ENCODE measurements at places on chromosomes 5 and 9.

GRCh38 chr9:29203244-29203930 lies 1630.1 kb upstream of the C9orf72 start:
- DNase-seq = no peak

GRCh38 chr9:27429917-27430316 lies 94.2 kb upstream of the IFNK start:
- DNase-seq = no peak

DNA sequence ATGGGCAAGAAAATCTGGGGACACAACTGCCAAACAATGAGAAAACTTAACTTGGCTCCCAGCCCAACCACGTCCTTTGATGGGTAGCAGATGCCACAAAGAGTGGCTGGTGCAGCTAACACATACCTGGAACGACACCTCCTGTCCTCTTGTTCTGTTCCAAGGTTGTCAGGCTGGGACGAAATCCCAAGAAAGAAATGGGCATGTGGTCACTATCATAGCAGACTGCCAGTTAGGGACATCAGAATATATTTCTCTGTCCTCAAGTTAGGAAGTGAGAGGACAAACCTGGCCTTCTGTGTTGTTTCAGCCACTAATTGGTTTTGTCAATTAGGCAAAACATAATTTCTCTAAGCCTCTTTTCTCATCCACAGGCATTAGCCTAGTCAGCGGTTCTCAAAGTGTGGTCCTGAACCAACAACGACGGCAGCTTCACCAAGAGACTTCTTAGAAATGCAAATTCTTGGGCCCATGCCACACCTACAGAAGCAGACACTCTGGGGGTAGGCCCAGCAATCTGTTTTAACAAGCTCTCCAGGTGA lies 63.4 kb downstream of the RAPGEF1 start:
- no peak for DNase-seq

GRCh38 chr9:86304236-86304730 lies 21.9 kb upstream of the ISCA1 start:
- DNase-seq = no peak

DNA sequence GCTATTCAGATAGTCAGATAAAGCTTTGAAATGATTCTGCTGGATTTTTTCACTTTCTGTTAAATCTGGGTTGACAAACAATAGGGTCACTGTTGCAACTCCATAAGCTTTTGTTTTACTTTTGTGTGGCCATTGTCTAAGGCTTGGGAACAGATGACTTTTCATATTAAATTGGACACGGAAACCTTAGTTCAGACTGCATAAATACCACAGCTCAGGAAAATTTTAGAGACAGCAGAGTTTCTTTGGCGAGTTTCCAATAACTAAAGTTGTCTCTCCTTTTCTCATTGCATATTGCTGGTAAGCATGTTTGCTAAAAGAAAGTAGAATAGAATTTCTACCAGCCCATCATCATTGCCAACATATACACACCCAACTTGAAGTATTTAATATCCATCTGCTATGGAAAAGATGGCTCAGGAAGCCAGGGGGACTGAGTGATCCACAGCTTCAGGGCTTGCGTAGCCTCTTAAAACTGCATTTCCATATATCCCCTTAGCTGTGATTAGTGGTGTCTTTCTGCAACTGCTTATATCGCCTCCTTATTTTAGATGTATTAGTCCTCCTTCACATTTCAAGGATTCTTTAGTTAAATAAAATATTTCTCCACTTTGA lies 168.2 kb downstream of the ARHGAP26 start:
- no peak for DNase-seq

DNA sequence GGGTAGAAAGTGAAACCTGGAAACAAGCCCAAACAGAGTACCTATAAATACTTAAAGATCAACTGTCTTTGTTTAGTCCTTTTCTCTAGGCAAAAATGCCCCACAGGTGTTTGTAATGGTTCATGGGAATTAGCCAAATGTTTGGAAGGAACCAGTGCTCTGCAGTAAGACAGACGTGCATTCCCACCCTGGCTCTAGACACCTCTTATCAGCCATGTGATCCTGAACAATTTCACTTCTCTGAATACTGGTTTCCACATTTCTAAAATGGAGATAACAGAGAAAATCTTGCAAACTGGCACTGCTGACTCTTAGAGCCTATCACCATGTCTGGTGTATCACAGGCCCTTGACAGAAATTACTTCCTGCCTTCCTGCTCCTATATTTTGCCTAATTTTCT lies 30.0 kb downstream of the GLIS3 start:
- no peak for DNase-seq

GRCh38 chr5:151674626-151675610 lies 11.8 kb downstream of the SPARC start:
- DNase-seq = peak; percentile 7

DNA sequence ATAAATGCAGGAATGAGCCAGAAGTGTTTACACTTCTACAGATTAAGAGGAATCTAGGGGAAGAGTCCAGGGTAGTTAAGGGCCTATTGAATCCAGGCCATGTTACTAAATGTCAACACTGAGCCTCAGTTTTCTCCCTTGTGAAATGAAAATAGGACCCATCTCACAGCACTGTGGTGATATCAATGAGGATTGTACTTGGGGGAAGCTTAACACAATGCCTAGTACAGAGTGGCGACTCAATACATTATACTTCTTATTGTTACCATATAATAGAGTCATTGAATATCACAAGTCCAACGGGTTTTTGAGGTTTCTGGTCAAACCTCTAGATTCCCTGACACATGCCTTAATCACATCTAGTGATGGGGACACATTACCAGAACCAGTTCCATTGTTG lies 4.6 kb downstream of the TRUB2 start:
- no peak for DNase-seq

GRCh38 chr9:79674052-79674777 lies 102.5 kb downstream of the TLE4 start:
- DNase-seq = no peak

- no peak for DNase-seq
These were observed 198.9 kb downstream of the TSSK1B start for GRCh38 chr5:113235884-113236283.

- peak; percentile 57 for DNase-seq
These were observed 32.5 kb upstream of the OR2K2 start for GRCh38 chr9:111362526-111362925.

- DNase-seq = no peak
These were observed 118.2 kb downstream of the MED27 start for GRCh38 chr9:131961496-131961880.

- DNase-seq = no peak
These were observed 21.4 kb upstream of the PHF19 start for GRCh38 chr9:120898396-120898795.

GRCh38 chr5:177358370-177358819 lies 671 bp downstream of the RGS14 start:
- no peak for DNase-seq

- no peak for DNase-seq
These were observed 14.3 kb downstream of the FBXO38 start for GRCh38 chr5:148397968-148398595.

DNA sequence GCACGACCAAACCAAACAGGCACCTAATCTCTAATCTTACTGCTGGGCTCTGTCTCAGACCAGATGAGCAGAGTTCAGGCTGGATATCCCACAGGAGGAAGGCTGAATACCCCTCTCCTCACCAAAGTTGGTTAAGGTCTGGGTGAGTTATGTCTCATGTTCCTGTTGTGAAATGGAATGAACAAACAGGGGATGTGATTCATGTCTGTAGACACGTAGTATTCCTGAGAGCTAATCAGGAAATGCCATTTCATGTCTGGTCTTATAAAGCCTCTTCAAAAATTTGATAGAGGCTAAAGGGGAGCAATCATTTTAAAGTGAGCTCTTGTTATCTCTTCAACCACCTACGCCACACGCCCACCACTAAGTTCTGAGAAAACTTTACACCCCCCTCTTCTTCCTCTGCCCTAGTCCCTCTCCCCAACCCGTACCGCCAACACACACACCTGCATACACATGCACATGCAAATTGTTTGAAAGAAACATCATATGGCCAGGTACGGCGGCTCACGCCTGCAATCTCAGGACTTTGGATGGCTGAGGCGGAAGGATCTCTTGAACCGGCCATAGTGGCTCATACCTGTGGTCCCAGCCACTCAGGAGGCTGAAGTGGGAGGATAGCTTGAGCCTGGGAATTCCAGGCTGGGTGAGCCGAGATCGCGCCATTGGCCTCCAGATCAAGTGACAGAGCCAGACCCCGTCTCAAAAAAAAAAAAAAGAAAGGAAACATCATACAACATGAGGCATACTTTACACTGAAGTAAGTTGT lies 69.8 kb upstream of the RAI14 start:
- peak; percentile 93 for DNase-seq

DNA sequence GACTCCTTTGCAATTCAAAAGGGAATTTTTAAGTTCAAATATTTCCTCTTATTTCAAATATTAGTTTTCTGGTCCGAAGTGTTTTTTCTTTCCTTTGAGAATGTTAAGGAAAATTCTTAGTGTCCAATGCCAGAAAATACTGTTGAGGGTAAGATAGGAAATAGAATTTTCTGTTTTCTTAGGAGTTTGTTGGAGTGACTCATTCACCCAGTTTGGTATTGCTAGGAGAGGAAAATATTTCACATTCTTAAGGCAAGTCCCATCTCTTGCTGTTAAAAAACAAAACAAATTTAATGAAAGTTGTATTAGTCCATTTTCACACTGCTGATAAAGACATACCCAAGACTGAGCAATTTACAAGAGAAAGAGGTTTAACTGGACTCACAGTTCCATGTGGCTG lies 349.2 kb upstream of the ADAMTSL1 start:
- DNase-seq = peak; percentile 56

DNA sequence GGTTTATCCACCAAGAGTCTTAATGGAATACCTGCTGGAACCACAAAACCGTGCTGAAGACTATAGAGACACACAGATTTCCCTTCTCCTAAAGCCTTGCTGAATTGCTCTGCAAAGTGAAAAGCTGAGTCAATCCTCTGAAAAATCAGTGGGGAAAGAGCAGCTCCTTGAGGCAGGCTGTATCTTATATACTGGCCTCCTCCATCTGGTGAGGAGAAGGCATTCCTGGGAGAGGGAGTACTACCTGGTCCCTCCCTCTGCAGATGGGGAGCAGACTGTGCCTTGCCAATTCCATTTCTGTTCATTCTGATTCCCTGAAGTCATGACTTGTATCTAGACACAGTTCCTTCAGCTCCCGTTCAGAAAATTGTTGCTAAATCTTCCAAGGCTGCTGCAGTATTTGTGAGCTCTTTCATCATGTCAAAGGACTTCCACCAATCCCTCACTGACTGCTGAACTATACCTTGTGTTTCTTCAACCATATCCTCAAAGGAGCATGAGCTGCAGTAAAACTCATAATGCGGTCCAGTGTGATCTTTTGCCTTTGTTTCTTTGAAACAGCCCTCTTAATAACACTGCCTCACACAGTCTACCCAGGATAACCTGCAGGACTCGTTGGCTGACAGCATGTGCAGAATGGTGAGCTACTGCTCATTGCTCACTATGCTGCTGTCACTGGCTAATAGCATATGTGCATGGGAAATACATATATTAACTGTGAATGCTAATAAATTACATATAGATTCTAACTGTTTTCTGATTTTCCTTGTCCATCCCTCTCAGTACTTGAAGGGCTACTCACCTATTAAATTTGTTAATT lies 84.5 kb downstream of the FOXD1 start:
- peak; percentile 79 for DNase-seq

DNA sequence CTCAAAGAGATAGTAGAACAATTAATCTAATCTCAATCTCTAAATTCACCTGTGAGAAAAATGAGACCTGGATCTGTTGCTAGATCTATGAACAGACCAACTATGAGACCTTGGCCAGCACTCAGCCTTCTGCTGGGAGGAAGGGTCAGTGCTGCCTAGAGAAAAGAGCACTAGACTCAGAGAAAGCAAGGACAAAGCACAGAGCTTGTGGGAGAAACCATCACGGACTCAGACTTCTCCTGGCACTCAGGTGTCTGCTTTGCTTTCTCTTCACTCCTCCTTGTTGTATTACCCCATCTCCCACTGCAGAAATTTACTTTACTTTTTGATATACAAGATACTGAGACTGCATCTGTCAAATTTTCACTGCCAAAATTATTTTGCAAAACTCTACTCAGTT lies 890.0 kb upstream of the NUDT12 start:
- no peak for DNase-seq

- DNase-seq = no peak
These were observed 7.9 kb downstream of the TLE4 start for GRCh38 chr9:79579624-79580023.

GRCh38 chr9:79962836-79963235 lies 391.1 kb downstream of the TLE4 start:
- DNase-seq = no peak

DNA sequence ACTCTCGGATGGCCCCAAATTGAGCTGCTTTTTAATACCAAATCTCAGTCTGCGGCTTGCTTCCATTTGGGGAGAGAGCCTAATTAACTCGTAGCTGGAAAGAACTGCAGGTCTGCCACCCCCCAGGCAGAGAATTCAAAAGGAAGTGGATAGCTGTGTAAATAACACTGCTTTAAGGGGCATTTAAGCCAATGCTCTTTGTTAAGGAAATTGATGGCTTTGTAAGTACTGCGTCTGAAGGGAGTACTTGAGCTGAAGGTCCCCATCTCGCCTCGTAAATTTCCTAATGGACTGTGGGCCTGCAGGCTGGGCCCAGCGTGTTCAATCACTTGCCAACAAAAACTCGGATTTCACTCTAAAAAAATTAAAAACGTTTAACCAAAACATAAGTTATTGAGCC lies 132.7 kb downstream of the PAPPA start:
- DNase-seq = no peak

GRCh38 chr5:107545486-107545885 lies 125.3 kb downstream of the EFNA5 start:
- DNase-seq = no peak

GRCh38 chr5:82512025-82512424 lies 233.9 kb upstream of the RPS23 start:
- no peak for DNase-seq

- DNase-seq = no peak
These were observed 175.2 kb downstream of the PSAT1 start for GRCh38 chr9:78472111-78472510.

DNA sequence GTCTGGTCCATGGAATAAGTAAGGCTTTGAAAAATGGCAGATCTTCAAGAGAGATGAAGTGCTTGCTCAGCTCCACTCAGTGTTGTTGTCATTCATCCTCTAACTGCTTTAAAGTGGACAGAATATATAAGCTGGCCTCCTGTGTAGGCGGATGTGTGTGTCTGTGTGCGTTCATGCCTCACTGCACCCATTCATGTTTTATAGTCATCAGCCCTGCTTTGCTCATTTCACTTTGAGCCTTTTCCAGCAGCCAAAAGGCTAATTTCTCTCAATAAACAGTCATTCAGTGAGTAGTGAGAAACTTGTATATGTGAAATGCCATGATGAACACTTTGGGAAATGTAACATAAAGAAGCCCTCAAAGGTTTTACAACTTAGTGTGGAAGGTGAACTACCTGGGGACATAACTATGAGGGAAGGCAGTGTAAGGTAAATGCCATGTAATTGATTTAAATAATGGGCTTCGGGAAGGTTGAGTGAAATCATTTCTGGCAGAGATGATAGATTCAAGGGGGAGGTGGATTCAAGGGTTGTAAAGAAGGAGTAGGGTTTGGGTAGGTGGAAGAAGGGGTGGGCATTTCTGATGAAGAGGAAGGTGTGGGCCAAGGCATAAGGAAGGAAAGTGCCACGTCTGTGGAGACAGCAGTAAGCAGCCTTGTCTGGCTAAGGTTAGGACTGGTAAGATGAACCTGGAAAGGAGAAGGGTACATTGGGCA lies 15.7 kb downstream of the TTC23L start:
- no peak for DNase-seq

GRCh38 chr9:98867429-98868168 lies 60.1 kb downstream of the GALNT12 start:
- peak; percentile 97 for DNase-seq

- DNase-seq = no peak
These were observed 174.0 kb downstream of the GDNF start for GRCh38 chr5:37665889-37666288.

All from EH (cell line).